Left renal pelvis (tissue), 4 donors: ENCODE measurements at places on chromosomes 7 and 10.

DNA sequence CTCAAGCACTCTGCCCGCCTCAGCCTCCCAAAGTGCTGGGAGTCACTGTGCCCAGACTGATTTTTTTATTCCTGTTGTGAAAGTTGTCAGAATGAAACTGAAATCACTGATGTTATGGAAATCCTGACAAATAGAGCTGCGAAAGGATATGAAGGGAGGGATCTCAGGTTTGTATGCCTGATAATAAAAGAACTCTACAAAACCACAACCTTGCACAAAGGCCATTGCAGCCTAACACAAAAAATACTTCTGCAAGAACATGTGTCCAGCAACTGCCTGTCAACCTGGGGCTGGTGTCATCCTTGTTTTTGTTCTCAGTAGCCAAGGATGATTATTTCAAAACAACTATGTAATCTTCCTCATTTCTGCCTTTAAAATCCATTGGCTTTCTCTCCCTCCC lies 126.1 kb downstream of the NEBL start:
- no peak for DNase-seq

GRCh38 chr7:123757095-123757494 lies 8.3 kb upstream of the WASL start:
- DNase-seq: no peak

- DNase-seq: no peak
Observed at GRCh38 chr10:49207936-49208487, 19.8 kb upstream of the TMEM273 start.

- no peak for DNase-seq
Observed at GRCh38 chr7:36967387-36967786, 243.1 kb upstream of the AOAH start.

- DNase-seq: no peak
Observed at GRCh38 chr7:2892549-2892948, 48.4 kb upstream of the GNA12 start.

DNA sequence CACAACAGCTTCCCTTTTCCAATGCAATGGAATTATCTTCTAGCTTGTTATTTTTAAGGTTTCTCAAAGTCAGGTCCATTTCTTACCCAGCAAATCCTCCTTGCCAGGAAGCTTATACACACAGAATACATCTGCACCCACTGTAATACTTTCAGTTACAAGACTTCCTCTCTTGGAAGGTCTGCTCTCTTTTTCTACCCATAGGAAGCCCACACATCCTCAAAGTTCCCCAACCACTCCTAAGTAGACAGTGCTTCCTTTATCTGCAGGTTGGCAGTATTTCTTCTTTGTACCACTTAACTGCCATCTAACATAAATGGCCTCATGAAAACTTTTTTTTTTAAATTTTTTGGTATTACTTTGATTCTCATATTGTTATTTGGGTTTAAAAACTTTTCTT lies 155.6 kb downstream of the TAX1BP1 start:
- DNase-seq: no peak

GRCh38 chr10:103054621-103055020 lies 136.5 kb downstream of the CNNM2 start:
- DNase-seq: no peak

DNA sequence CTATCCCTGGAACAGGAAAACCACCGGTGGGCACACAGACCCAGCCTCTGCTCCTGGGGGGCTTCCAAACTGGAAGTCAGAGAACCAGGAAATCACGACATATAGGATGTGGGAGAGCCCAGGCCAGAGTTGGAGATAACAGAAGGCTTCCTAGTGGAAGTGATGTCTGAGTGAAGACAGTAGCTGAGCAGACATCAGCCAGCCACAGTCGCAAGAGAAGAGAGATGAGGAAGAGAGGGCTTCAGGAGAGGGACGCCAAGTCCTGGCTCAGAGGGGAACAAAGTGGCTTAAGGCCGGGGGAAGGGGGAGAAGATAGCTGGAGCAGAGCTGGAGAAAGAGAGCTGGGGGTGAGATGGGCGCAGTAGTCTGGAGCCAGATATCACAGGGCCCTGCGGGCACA lies 30.9 kb upstream of the ELN start:
- no peak for DNase-seq

- no peak for DNase-seq
Observed at GRCh38 chr10:54368984-54369383, 432.0 kb downstream of the PCDH15 start.

DNA sequence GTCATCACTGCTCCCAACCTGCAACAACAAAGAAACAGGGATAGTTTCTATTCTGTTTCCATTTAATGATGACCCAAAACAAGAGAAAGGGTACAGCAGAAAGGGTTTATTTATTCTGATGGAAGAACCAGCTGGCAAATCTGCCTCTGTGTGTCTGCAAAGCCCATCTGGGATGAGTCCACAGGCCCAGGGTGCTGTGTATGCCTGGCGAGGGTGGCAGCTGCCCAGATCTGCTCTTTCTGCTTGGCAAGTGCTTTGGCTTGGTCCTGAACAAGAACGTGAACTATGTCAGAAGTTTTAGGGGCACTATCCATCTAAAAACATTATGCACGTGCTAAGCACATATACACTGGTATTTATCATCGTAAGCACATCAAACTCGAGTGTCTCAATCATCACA lies 333.8 kb downstream of the CXCL12 start:
- DNase-seq: no peak

- no peak for DNase-seq
Observed at GRCh38 chr7:11702938-11703337, 129.1 kb downstream of the THSD7A start.

- DNase-seq: no peak
Observed at GRCh38 chr10:1451362-1451888, 285.9 kb downstream of the ADARB2 start.

- no peak for DNase-seq
Observed at GRCh38 chr10:9061871-9062270, 1007.4 kb downstream of the GATA3 start.

- DNase-seq: no peak
Observed at GRCh38 chr10:50909334-50910014, 24.0 kb upstream of the A1CF start.

- no peak for DNase-seq
Observed at GRCh38 chr10:116770281-116770680, 27.9 kb upstream of the HSPA12A start.

DNA sequence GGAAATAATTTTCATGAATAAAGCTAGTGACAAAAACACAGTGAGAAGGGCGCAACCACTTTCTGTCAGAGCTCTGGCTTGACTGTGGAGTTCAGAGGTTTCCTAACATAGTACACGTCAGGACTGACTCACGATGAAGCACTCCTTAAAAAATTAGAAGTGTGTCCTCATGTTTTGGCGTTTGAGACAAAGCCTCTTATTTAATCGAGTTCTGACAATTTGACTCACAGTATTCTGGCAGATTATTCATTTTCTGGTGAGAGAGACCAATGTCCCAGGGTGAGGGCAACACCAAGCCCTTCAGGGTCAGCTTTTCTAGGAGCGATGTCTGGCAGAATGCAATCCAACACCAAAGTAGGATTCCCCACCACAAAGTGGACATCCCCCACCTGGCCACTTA lies 108.7 kb downstream of the DIP2C start:
- DNase-seq: no peak

DNA sequence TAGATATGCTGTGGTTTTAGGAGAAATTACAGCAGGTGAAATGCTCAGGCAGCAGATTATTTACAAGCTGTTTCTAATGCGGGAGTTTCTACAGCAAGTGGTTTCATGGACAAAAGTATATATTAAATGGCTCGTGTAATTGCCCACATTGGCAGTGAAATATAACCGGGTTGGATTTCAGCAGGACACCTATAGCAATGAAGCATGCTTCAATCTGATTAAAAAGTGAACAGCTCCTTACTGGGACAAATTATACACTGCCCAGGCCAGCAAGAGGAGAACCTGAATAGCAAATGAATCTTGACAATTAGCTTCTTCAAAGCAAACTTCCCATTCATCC lies 35.2 kb upstream of the LYZL1 start:
- DNase-seq: no peak

GRCh38 chr7:120304674-120305073 lies 31.7 kb downstream of the KCND2 start:
- no peak for DNase-seq

GRCh38 chr7:138542183-138542582 lies 82.1 kb downstream of the TRIM24 start:
- DNase-seq: no peak

- peak; percentile 52 for DNase-seq
Observed at GRCh38 chr10:119652361-119652730, 1.2 kb downstream of the BAG3 start.

DNA sequence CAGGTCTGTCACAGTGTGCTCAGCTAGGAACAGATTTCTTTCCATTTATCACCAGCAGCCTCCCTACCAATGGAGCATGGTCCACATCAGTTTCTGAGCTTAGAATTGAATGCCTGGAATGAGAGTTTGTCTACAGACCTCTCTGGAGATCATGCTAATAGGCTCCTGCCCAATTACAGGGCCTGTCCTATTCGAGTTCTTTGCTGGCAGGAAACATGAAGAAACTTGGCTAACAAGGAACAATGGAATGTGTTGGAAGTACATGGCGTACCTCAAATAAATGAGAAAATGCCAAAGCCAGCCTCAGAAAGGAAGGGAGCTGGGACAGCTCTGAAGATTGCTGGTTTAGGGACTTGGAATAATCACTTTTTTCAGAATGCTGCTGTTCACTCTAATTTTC lies 186.0 kb upstream of the AKR1E2 start:
- DNase-seq: no peak

GRCh38 chr7:102279537-102280400 lies 6.9 kb upstream of the SH2B2 start:
- no peak for DNase-seq

DNA sequence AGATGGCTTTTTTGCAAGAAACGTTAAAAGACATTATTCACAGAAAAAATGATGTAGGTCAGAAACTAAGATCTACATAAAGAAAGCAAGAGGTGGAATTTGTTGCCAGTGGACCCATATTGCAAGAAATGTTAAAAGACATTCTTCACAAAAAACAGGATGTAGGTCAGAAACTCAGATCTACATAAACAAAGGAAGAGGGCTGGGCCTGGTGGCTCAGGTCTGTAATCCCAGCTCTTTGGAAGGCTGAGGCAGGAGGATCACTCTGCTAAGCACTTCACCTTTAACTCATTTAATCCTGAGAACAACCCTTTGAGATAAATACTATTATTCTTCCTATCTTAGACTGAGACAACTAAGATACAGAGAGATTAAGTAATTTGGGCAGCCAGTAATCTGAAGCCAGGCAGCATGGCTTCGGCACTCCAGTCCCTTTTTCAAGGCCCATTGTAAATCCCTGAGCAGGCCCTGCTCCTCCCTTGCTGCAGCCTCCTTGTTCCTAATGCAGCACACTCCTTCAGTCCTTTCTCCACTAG lies 11.6 kb downstream of the ZFAND4 start:
- no peak for DNase-seq

DNA sequence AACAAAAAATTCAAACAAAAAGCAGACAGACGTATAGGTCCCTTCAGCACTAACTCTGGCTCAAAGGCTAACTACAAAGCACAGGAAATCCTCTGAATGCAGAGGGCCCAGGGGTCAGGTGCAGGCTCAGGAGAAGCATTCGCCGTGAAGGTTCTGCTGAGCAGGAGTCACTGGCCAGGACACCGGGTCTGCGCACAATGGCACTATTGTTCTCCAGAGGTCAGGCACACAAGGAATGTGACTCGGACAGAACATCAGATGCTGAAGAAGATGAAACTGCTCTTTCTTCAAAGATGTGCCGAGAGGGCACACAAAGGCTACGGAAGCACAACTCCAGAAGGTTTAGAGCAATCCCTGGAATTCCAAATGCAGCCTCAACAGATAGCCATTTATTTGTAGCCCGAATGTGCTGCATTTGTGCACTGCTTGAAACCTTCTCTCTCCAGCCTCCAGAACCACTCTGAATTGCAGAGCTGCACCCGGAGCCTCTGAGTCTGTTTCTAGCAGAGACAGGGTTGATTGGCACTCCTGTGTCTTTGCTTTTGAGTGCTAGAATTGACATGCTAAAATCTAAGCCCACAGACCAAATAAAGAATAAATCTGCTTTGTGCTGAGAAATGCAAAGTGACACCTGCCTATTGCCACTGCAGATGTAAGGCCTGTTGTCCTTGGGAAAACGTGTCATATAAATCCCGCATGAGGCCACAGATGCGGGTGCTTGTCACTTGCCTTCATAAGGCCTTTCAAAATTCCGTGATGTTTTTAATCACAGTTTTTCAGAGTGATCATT lies 85.4 kb upstream of the AFAP1L2 start:
- DNase-seq: no peak

- no peak for DNase-seq
Observed at GRCh38 chr7:124996778-124997177, 67.2 kb upstream of the POT1 start.
